Upper lobe of right lung (tissue), 1 donor: ENCODE measurements at places on chromosomes 13 and 19. TPM values are rescaled to one million over a fixed set of nuclear protein-coding genes. Genes with fewer than 3 reads are reported as not detected.

The RELB gene
- total RNA-seq, result 17.5 TPM

The PSG2 gene
- not detected for total RNA-seq

The PNMA8B gene
- 1.9 TPM for total RNA-seq

- H3K27ac ChIP-seq, result no peak overlapping the region
- peaks cover 15% of the 10 kb centered on the region for H3K27me3 ChIP-seq
- no peak overlapping the region for H3K4me3 ChIP-seq
- DNase-seq, result no peak
- no peaks in the 10 kb centered on the region for H3K36me3 ChIP-seq
These were observed 30.1 kb downstream of the RDH8 start for GRCh38 chr19:10043286-10043927.

GRCh38 chr19:29410601-29411000, 115.2 kb upstream of the VSTM2B start:
- H3K27ac ChIP-seq, result no peak overlapping the region
- no peak for DNase-seq
- H3K4me3 ChIP-seq, result no peak overlapping the region
- no peaks in the 10 kb centered on the region for H3K36me3 ChIP-seq
- no peaks in the 10 kb centered on the region for H3K27me3 ChIP-seq

DNA sequence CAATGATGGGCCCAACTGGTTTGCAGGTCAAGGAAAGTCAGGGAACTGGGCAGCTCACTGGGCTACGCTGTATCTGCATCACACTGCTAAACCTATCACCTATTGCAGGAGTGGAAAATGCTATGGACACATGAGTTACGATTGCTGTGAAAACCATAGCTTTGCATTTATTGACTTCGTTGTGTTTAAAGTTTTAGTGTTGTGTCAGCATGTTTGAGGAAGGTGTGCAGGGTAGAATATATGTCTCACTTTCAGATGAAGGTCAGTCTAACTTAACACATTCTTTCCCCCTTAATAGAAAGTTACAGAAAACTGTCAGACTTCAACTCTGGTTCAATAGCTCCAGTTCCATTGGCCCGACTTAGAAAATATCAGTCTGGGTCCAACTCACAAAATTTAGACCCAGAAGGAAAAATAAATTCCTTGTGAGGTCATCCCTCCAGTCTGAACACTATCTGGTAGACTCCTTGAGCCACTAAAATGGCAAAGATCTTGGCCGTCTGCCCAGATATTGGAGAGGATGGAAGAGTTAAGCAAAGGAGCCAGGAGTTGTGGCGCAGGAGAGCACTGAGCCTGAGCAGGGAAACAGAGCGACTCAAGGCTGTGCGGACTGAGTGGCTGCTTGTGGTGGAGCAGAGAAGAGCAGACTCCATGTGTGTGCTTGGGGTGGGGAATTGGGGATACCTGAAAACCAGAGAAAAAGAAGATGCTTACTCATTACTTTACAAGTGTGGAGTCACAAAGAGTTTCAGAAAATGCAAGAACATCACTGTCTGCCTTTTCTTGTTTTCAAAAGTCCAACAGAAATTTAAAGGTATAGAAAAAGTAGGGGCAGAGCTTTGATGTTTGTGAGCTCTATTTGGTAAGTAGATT, 518.5 kb downstream of the FGF9 start:
- no peak overlapping the region for H3K4me3 ChIP-seq
- no peaks in the 10 kb centered on the region for H3K4me1 ChIP-seq
- no peak for DNase-seq
- H3K27me3 ChIP-seq, result no peaks in the 10 kb centered on the region

DNA sequence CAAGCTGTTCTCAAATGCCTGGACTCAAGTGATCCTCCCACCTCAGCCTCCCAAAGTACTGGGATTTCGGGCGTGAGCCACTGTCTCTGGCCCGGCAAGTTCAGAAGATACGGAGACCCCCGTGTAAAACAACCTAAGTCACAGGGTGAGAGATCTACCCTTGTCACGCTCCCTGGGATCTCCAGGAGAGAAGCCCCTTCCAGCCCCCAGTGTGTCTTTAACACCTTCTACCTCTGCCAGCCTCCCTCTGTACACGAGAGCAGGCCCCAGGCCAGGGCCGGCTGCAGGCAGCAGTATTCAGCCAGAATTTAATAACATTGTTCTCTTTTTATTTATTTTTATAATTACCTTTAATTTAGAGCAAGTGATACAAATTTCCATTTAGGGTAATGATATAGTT, 49.4 kb downstream of the ZNF536 start:
- DNase-seq, result no peak
- no peak overlapping the region for H3K27ac ChIP-seq
- H3K4me1 ChIP-seq, result no peaks in the 10 kb centered on the region
- H3K4me3 ChIP-seq, result no peak overlapping the region
